ENCODE measurements at places on chromosomes 4 and X.

DNA sequence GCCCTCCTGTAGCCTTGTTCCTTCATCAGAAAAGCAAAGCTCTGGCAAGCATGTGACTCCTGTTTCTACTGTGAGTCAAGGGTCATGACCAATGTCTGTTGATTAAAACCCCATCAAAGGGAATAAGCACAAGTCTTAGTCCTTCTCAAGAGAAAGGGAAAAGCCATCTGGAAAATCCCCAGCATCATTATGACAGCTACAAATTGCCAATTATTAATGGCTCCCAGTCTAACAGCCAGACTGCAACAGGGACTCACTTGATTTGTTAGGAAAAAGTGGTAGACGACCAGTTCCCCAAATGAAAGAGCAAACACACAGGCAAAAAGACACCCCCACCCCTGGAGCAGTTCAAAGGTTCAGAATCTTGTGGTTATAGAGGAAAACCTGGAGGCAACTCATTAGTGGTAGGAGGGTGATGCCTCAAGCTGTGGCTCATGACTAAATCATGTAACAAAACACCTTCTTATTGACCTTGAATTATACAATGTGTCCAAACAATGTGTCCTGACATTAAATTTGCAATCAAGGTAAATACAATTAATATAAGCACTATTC lies 315.7 kb downstream of the HNRNPD start:
- no peak for DNase-seq

DNA sequence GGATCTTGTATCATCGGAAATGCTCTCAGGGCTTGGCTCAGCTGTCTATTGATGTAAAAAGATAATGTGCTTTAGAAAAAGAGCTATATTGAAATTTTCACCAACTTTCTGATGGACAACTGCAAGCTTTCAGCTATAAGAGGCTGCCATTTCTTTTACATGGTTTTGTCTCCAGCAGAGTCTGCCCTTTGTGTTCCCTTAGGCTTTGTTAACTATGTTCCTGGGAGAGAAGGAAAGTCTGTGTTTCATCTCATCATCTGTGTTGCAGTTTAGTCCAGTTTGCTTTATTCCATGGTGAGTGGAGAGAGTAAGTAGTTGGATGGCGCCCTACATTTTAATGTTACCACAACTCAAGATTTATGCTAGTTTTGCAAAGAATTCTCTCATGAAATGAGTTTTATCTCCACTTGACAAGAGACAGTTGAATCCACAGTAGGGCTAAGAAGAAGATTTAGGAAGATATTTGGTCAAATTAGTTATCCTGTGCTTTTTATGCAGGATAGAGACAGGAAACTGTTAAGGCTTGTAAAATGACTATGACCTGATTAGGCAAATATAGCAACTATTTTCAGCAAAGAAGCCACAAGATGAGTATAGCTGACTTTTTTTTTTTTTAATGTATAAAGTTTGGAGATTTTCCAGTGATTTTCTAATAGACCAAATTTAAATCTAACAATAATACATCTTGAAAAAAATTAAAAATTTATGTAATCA lies 16.5 kb downstream of the SEPTIN11 start:
- no peak for DNase-seq

- no peak for DNase-seq
These were observed 23.5 kb downstream of the INTS6L start for GRCh38 chrX:135543924-135544323.

- DNase-seq = no peak
These were observed 64.6 kb upstream of the MTM1 start for GRCh38 chrX:150503898-150504219.

- DNase-seq = no peak
These were observed 47.7 kb upstream of the FAT4 start for GRCh38 chr4:125266901-125267604.

- no peak for DNase-seq
These were observed 30.4 kb downstream of the FAM13A start for GRCh38 chr4:89026542-89026941.

- DNase-seq = no peak
These were observed 82.3 kb downstream of the DNAAF6 start for GRCh38 chrX:107288676-107289075.

- DNase-seq = no peak
These were observed 5.1 kb downstream of the TIMP1 start for GRCh38 chrX:47587091-47587891.

- DNase-seq = no peak
These were observed 167.0 kb downstream of the AASDH start for GRCh38 chr4:56220261-56220660.

GRCh38 chrX:115226929-115227328 lies 7.0 kb downstream of the LRCH2 start:
- DNase-seq = no peak

GRCh38 chrX:119685225-119686066 lies 7.5 kb downstream of the SEPTIN6 start:
- no peak for DNase-seq

GRCh38 chr4:186475202-186475601 lies 80.2 kb downstream of the MTNR1A start:
- no peak for DNase-seq

DNA sequence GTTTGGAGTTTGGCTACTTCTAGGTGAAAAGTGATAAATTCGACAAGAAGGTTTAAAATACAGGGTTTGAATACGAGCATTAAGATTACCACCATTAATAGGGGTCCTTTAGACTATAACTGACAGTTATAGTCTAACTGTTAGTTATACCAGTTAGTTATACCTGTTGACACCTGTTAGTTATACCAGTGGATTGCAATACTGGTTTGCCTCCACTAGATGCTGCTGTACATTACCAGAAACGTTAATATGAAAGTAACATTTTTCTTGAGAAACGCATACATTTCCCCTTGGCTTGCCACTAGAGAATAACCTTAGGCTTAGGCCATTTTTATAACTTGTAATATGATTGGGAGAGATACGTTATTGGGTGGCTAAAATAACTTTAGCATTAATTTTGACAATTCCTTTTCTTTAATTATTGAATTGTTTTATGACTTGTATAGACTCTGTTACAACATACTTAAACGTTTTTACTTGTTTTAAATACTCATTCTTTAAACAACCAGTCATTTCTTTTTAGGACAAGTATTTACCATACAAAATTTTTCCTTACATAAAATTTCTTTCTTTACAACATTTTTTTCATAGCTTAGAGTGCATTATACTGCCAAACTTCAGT lies 911.2 kb downstream of the FSTL5 start:
- no peak for DNase-seq

GRCh38 chrX:69228732-69229131 lies 63.5 kb upstream of the PJA1 start:
- DNase-seq = no peak
